ENCODE measurements at places on chromosomes 13 and 19.

DNA sequence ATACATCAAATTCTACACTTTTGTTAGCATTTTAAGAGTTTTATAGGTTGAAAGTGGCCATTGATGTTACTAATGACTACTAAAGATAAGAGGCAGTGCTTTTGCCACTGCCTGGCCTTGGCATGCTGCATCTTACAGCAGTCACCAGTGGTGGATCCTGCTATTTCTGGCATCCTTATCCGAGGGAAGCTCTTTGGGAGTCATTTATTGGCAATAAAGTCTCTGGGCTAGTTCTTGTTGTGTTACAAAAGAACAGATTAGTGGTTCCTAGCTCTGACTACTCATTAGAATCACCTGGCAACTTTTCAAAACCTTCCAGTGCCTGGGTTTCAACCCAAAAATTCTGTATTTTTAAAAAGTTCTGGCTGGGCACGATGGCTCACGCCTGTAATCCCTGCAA lies 94.5 kb downstream of the ZMYM2 start:
- peak; percentile 37 for DNase-seq

GRCh38 chr19:1811942-1812425 lies at the start of gene ATP8B3:
Gene ATP8B3, minus strand, starts transcription at chr19:1812276. Its CDS starts 540 bp downstream, at chr19:1811736.
- no peak for DNase-seq

DNA sequence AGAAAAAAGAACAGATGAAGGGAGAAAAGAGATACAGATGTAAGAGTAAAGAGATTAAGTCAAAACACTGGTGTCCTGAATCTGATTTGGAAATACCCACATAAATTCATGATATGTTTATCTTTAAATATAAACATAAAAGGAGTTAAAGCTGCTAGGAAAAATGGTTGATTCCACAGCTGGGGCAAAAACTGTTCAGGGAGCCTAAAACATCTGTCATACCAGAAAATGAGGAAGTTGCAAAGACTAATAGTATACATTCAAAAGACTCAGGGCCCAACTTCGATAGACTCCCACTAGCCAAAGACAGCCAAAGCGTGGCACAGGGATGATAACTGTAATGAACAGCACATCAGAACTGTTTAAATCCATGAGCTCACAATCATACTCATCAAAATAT lies 62.0 kb downstream of the ABCC4 start:
- DNase-seq, result no peak

DNA sequence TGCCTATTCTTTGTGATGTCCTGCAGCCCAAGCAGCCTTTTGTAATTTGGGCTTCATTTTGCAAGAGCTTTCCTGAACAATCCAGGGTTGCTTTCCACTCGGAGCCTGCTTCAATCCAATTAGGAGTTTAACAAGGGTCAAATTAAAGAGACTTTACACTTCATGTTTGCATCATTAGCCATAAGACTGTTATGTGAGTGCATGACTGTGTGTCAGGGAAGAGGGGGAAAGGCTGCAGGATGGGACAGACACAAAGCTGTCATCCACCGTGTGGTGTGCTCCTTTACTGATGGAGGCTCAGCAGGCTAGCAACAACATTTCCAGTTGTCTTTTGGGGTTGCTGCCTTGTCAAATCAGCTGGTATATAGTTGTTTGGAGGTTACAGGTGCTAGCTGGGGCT lies 23.7 kb upstream of the MAB21L1 start:
- DNase-seq, result no peak

DNA sequence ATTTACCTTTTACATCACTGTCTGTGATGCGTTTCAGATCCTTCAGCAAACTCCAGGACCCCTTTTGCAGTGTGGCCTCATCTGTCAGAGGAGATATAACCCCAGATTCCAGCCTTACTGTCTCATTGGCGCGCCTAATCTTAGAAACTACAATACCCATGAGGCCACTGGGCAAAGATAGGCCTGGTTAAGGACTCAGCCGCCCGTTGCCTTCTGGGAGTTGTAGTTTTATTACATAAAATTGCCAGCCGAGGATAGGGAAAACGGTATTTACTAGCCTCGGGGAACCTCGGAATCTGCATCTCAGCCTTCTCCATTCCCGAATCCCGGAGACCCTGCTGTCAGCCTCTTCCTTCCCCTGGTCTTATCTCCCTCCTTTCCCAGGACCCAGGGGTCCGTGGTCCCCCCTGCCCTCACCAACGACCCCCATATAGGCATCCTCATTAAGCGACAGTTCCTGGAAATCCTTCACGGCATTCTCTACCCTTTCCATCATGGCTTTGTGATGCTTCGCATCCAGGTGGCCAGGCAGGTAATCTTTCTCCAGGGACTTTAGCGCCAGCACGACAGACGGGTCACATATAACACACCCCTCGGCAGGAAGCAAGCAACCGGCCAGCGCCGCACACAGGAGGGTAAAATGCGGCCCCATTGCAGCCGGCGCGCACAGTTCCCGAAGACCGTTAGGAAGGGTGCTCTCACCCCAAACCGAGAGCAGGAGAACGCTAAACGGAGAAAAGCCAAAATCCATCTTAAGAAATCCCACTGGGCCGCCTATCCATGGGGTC lies 1.3 kb downstream of the IZUMO1 start:
- DNase-seq, result no peak

DNA sequence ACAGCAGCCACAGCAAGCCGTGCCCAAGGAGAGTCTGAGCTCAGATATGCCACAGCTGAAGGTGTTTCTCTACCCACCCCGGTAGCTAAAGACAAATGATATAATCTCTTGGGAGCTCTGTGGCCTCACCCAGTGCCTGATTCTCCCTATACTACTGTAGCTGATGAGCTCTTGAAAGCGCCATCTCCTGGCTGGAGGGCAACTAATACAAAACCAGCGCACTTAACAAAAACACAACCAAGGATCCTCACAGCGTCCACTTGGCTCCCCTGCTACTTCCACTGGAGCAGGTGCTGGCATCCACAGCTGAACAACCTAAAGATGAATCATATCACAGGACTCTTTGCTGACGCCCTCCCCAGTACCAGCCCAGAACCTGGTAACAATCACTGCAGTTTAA lies 1212.0 kb downstream of the PCDH17 start:
- no peak for DNase-seq

DNA sequence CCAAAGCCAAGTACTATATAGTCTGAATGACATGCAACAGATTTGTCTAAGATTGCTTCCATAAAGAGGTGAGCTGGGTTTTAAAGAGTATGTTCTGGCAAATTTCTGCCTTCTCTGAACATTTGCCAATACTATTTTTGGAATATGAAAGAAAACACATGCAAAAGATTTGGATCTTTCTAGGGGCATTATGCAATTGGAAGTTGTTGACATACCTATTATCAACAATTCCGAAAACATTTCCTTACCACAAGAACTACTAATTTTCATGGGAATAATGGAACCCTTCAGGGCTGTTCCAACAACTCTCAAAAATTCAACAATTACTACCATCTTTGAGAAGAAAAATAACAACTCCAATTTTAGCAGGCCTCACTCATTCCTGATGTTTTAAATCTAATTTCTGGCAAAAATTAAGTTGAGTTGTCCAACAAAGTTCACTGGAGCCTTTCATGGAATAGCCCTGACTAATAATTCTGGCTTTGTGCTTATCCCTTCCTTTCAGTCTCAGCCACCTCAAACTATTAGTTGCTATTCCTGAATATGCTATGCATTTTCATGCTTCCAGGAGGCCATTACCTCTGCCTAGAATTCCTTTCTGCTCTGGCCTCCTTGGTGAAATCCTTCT lies 250.0 kb downstream of the RGCC start:
- no peak for DNase-seq

- DNase-seq, result no peak
These were observed 361.5 kb upstream of the HTR2A start for GRCh38 chr13:47258384-47258783.

DNA sequence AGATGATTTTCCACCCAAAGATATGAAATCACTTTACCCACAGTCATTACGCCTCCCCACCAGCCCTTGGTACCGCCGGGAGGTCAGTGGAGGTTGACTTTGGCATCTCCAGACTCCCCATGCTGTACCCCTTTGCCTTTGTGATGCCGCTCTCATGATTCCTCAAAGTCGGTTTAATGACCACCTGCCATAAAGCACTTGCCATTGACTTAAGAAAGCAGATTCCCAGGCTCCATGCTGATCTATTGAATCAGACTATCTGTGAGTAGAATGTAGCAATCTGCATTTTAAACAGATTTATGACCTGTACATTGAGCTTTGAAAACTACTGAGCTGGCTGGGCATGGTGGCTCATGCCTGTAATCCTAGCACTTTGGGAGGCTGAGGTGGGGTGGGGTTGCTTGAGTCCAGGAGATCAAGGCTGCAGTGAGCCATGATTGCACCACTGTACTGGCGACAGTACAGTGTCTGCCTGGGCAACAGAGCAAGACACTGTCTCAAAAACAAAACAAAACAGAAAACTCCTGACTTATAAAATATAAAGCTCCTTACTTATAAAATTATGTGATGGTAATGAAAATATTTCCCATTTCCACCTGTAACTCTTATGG lies 235.2 kb downstream of the KLF5 start:
- DNase-seq, result no peak
